Sigmoid colon (tissue), 7 donors: ENCODE measurements at places on chromosomes 11 and 22. TPM values are rescaled to one million over a fixed set of nuclear protein-coding genes. Genes with fewer than 3 reads are reported as not detected.

- H3K27me3 ChIP-seq, result no peaks in the 10 kb centered on the region
- DNase-seq, result no peak
- H3K4me1 ChIP-seq, result no peaks in the 10 kb centered on the region
Observed at GRCh38 chr22:42621505-42622002, 6.9 kb upstream of the POLDIP3 start.

Gene OR5T2
- not detected for total RNA-seq

- no peaks in the 10 kb centered on the region for H3K36me3 ChIP-seq
- no peaks in the 10 kb centered on the region for H3K27me3 ChIP-seq
- H3K4me1 ChIP-seq, result peaks cover 12% of the 10 kb centered on the region
Observed at GRCh38 chr11:95795627-95796295, 5.5 kb downstream of the CEP57 start.

Gene GALNT18
- total RNA-seq, result 34.9 TPM

Gene SMIM35
- not detected for total RNA-seq
